ENCODE measurements at places on chromosomes 7 and 10. TPM values are rescaled to one million over a fixed set of nuclear protein-coding genes. Genes with fewer than 3 reads are reported as not detected.

The CFAP70 gene
- 0.46 TPM for polyA plus RNA-seq

GRCh38 chr7:92228100-92228499, 17.6 kb downstream of the KRIT1 start:
- DNase-seq, result no peak

The GPRIN2 gene
- polyA plus RNA-seq, result not detected

- peak; percentile 14 for DNase-seq
Observed at GRCh38 chr7:44149571-44150465, 8.7 kb upstream of the MYL7 start.

The WNT2 gene
- 1.1 TPM for polyA plus RNA-seq

The C10orf105 gene
- polyA plus RNA-seq, result not detected

The HOXA7 gene
- polyA plus RNA-seq, result not detected

DNA sequence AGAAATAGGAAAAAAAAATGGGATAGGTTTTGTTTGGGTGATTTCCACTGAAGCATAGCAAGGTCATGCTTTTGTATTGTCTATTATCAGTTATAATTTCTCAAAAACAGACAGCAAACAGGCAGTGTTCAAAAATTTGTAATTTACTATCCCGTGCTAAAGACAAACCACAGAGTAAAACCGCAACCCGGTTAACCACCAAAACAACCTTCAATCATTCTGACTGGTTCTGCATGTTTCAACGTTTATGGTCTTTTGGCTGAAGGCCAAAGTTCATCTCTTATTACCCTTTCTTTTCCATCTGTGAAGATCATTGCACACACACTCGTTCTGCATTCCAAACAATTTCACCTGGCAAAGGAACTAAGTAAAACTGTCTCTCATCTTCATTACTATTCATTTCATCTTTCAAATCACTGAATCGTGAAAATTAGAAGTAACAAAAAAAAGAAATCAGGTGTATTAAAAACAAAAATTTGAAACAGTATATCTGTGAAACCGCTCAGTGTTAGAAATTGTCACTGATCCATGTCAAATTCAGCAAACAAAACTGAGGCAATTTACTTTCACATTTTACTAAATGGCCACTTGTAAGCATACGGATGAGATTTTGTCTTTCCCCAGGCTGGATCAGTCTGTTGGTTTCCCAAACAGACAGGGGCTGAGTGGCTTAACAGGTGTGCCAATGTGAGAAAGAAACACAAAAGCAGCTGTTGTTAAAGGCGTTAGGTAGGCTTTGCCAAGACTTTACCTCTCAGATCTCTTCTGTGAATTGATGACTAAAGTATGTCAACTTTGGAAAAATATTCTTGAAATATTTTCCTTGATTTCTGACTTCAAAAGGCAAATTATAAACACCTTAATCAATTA, 539.6 kb downstream of the CNTNAP2 start:
- DNase-seq, result no peak

The CAMK2B gene
- 2.1 TPM for polyA plus RNA-seq

GRCh38 chr10:106716381-106716780, 448.1 kb downstream of the SORCS1 start:
- no peak for DNase-seq

The SSC4D gene
- 2.3 TPM for polyA plus RNA-seq

GRCh38 chr7:45217358-45217757, 59.8 kb downstream of the RAMP3 start:
- peak; percentile 29 for DNase-seq

The SFXN3 gene
- 1.7 TPM for polyA plus RNA-seq

GRCh38 chr10:55400075-55400849, 599.2 kb upstream of the PCDH15 start:
- DNase-seq, result no peak

The ANLN gene
- 0.38 TPM for polyA plus RNA-seq

The WDFY4 gene
- polyA plus RNA-seq, result 0.57 TPM

The UNC5B gene
- polyA plus RNA-seq, result 0.56 TPM

- no peak for DNase-seq
Observed at GRCh38 chr7:84509522-84509921, 314.9 kb upstream of the SEMA3A start.

DNA sequence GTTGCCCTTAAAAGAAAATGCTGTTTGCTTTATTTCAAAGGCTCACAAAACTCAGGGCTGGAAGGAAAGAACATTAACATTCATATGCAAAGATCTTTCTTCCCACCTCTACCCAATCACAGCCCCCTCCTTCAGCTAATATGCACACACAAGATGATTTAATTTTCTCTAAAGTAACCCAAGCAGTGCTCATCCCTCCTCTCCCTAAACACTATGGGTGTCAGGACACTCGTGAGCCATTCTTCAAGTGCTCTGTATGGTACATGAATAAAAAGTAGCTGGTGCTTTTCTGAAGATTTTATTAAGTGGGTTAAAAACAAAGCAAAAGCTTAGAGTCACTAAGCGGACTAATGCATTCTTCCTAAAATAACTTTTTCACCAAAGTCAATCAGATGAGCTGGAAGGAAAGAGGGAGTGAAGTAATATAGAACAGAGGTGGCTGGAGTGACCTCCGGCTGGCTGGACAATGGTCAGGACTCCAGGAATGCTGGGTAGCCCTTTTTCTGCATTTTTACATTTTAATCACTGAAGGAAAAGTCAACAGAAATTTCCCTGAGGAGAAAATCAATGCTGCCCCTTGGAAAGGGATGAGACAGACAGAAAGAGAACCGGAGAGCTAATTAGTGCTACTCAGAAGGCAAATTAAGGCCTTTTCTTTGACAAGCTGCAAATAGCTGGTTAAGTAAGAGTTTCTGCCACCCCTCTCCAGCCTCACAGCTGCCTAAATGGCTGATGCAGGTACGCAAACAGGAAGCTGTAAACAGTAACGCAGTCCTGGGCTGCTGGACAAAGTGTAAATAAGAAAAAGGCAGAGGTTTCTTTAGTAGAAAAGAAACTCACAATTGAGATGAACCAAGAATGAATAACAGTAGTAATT, 6.6 kb downstream of the DGKI start:
- DNase-seq, result no peak

DNA sequence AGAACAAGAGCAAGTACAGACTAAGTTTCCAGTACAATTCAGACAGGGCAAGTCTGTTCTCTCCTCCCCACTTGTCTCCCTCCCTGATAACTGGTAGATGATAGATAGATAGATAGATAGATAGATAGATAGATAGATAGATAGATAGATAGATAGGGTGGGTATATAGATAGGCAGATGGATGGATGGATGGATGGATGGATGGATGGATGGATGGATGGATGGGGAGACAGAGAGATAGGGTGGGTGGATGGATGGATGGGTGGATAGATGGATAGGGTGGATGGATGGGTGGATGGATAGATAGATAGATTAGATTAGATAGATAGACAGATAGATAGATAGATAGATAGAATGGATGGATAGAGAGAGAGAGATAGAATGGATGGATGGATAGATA, 152.8 kb upstream of the MKLN1 start:
- DNase-seq, result no peak

The POU6F2 gene
- polyA plus RNA-seq, result 0.24 TPM

The MYO1G gene
- 1.1 TPM for polyA plus RNA-seq
